ENCODE measurements at places on chromosomes 6 and 20.

GRCh38 chr6:109897025-109897424 lies 81.1 kb upstream of the GPR6 start:
- no peak for DNase-seq

GRCh38 chr6:17482711-17483110 lies 89.3 kb downstream of the CAP2 start:
- DNase-seq, result no peak

DNA sequence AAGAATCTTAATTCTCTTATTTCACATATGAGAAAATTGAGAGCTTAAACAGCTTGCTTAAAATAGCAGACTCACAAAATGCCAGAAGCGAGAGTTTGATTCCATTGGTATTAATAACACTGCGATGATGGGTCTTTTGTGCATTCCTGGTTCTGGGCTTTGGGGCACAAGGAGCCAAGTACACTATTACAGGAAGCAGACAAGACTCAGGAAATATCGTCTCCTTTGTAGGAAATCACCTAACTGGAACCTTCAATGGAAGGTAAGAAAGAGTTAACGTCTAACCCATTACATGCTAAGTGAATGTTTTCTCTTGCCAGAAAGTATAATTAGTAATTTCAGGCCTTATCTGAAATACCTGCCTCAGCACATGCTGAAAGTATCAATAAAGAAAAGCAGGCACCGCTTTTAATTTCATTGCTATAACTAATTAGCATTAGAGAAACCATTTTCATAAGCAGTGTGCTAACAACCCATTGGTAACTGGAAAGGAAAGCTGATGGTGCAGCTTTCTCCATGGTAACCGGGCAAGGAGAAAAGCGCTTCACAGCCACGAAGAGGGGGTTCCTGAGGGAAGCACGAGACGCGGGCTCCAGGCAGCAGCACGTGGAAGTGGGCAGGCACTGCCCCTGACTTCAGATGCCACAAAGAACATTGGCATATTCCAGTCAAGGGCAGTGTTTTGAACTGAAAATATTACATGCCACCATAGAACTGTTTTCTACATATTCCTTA lies 206.7 kb upstream of the AGPAT4 start:
- no peak for DNase-seq

- DNase-seq, result no peak
Measured at GRCh38 chr20:1467355-1468116, 887 bp upstream of the NSFL1C start.

DNA sequence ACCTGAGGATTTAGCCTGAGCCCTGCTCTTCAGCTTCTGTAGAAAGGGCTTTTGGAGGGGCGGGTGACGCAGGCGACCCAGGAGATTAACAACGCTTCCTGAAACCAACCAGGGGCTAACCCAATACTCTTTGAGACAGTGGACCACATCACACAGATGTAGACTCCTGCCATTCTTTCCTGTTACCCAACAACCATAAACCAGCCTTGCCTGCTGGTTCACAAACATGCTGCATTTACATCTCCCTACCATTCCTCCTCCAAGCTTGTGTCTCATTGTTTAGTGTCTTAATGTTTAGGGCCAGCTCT lies 28.3 kb downstream of the PPP1R16B start:
- peak; percentile 69 for DNase-seq

- DNase-seq, result no peak
Measured at GRCh38 chr6:94349227-94349626, 929.9 kb upstream of the EPHA7 start.

- no peak for DNase-seq
Measured at GRCh38 chr6:72623808-72624207, 1.9 kb downstream of the KCNQ5 start.

DNA sequence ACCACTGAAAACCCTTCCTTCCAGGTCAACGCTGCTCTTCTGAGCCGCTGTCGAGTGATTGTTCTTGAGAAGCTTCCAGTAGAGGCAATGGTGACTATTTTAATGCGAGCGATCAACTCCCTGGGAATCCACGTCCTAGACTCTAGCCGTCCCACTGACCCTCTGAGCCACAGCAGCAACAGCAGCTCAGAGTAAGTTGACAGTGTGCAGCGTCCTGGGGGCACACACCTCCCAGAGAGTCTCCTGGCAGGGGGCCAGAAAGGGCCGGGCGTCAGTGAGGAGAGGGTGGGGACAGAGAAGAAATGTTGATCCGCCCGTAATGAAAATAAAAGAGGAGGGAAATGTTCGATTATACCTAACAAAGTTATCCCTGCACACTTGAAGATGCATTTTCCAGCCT lies 5.0 kb downstream of the WRNIP1 start:
- no peak for DNase-seq

DNA sequence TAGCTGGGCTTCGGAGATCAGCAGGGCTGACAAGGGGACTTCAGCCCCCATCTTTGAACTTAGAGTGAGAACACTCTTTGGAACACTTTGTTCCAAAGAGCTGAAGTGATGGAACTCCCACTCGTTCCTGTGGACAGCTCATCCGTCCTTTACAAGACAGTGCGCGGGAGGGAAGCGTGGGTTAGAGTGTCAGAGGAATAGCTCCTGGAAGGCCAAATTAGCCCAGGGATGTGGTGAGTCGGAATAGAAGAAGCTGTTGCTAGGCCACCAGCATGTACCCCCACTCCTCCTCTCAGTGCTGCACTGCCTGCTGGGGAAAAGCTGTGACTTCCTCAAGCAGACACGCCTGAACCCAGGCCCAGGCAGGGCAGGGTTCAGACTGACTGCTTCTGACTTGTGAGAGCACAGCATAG lies 1.7 kb downstream of the SDCBP2 start:
- no peak for DNase-seq

DNA sequence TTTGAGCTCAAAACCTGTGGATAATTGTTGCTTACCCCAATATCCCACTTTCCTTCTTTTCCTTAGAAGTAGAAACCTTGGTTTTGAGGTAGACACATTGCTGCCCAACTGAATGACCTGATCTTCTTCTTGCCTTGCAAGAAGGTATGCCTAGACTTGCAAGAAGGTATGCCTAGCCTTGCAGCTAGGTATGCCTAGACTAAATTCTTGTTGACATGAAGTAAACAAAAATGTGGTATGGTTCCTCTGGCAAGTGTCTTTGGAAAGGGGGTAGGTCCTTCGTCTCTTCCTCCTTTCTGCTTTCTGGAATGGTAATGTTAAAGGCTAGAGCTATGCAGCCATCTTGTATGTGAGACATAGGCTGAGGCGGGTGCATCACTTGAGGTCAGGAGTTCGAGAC lies 129.2 kb downstream of the GMPR start:
- DNase-seq, result no peak

DNA sequence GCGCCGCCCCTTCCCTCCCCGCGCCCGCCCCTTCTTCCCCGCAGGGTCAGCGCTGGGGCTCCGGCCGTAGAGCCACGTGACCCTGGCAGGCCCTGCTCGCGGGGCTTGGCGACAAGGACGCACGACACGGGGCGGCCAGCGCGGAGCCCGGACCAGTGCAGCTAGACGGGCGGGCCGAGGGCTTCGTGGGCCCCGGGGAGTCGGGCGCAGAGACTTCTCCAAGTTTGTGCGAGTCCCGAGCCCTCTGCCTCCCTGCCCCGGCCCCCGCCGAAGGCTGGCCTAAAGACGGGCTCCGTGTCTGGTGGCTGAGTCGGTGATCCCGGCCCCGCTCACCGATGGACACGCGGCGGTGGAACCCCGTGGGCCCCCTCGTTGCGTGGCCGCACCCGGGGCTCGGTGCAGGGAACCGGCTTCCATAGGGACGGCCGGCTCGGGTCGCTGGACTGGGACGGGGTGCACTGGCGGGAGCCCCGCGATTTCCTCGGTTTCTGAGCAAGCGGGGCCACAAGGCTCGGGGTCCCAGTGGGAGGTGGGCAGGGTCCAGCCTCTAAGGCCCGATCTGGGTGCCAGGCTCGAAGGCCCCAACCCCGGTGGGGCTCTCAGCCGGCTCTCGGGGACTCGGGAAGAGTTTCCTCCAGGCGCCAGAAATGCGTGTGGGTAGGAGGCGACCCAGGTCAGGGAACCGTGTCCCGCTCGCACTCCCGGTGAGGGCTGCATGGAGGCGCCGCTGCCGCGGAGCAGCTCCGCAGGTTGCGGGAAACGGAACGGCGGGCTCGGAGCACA lies 452 bp upstream of the GATA5 start:
- DNase-seq, result no peak

DNA sequence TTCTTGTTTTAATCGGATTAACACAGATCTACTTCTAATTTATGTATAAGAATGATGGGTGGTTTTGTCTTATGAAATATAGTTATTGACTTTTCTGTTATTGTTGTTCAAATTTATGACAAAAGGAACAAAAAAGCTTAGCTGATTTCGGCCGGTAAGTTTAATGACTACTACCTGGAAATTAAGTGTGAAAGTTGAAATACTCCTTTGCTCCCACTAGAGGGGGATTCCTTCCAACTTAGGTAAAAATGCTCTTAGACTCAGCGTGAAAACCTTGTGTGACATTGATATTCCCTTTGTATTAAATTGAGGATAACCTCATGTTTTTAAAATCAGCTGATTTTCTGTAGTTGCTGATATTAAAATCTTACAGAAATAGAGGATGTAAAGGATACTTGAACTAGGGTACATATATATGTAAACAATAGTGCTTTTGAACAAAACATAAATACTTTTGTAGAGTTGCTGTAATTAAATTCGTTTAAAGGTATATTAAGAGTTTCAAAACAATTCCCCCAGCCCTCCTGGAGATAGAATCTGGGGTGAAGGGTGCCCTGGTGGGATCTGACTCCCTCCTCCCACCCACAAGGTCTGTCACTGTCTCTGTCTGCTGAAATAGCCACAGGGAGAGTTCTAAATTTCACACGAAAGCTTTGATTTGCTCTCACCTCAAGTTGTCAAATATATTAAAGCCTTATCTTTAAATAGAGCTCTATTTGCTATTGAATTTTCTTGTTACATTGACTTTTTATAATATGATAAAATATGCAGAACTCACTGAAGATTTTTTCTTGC lies 257.5 kb downstream of the ARID1B start:
- peak; percentile 37 for DNase-seq

GRCh38 chr20:309306-309840 lies 12.0 kb downstream of the ZCCHC3 start:
- DNase-seq, result no peak

DNA sequence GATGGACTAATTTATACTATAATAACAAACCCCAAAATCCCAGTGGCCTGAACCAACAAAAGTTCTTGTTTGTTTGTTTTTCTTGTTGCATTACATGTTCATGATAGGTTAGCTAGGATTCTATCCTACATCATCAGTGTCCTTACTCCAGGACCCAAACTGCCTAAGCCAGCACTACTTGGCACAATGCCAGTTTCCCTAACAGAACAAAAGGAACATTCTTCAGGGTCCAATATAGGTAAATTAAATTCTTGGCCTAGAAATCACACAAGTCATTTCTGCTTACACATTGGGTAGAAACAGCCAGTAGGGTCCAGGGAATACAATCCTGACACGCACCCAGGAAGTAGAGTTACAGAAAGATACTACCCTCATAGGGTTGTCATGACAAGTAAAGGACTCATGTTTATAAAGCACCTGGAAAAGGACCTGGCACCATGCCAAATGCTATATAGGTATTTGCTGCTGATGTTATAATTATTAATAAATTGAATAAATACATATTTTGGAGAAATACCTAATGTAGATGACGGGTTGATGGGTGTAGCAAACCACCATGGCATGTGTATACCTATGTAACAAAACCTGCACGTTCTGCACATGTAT lies 38.8 kb downstream of the RCAN2 start:
- DNase-seq, result no peak

GRCh38 chr6:158002951-158003853 lies 21.5 kb downstream of the SYNJ2 start:
- DNase-seq, result no peak

DNA sequence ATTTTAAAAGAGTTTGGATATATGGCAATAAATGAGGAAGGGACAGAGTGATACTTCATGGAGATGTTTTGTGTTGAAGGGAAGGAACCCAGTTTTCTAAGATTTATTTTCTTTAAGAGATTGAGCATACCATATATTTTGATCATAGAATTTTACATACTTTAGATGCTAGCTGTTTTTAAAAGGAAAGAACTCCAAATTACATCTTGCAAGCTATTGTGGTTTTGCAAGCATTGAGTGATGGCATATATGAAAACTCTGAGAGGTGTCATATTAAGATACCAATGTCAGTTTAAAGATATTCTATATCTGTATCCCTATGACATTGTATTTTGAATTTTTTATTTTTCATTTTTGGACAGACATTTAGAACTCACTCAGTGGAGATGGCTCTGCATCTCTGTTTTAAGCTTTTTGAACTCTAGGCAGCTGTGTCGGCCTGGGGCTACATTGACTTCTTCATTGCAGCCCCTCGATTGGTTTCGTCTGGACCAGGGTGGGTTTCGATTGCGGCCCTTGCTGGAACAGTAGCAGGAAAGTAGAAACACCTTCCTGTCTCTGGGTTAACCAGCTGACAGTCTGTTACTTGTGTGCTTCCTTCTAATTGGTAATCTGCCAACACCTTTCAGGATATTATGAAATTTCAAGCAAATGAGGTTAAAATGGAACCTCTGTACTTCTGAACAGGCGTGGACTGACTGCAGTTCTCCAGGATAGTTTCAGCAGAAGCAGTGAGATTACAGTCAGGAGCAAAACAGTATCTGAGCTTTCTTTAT lies 14.0 kb downstream of the IGF2R start:
- DNase-seq, result peak; percentile 23

DNA sequence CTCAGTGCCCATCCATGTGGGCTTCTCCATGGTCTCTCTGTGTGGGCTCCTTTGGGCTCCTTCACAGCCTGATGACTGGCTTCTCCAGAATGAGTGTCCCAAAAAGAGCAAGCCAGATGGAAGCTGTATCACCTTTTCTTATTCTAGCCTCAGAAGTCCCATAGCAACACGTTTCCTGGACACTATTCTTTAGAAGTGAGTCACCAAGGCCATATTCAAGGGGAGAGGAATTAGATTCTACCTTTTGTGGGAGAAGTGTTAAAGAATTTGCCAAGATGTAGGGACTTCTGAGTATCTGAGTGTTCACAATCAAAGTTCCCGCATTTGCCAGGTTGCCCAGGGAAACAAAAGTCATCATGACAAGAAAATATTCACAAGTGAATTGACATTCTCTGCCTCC lies 20.7 kb upstream of the TBC1D22B start:
- no peak for DNase-seq

GRCh38 chr20:47790580-47790965 lies 5.3 kb upstream of the SULF2 start:
- DNase-seq, result no peak

DNA sequence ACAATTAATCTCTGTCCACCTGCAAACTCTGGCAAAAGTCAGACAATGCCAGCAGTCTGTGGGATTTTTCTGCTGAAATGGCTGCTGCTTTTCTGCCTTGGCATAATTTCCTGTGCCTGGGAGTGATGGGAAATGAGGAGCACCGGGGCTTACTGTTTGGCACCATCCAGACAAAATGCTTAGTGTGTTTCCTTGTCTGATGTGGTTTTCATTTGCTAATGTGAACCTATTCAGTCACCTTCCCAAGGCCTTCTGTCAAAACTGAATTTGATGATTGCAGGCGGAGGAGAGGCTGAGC lies 56.4 kb downstream of the CDH4 start:
- DNase-seq, result no peak

- no peak for DNase-seq
Measured at GRCh38 chr6:23951691-23952090, 174.3 kb upstream of the NRSN1 start.
